ENCODE measurements at places on chromosomes 1 and 21.

DNA sequence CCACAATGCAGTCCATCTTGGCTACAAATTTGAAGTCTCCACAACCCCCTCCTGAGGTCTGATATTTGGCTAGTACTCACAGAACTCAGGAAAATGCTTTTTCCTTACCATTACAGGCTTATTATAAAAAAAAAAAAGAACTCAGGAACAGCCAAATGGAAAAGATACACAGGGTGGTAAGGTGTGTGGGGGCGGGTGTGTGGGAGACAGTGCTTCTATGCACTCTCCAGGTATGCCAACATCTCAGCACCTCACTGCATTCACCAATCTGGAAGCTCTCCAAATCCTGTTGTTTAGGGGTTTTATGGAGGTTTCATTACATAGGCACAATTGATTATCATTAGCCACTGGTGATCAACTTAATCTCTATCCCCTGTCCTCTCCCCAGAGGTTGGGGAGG is 126.9 kb downstream of the FAF1 start:
- no peak for DNase-seq

- DNase-seq, result no peak
These were observed 26.7 kb downstream of the MIA3 start for GRCh38 chr1:222644636-222644980.

GRCh38 chr1:46489169-46489637 is 433 bp upstream of the DMBX1 start:
- DNase-seq, result no peak

GRCh38 chr1:224609333-224609732 is 6.8 kb upstream of the CNIH3 start:
- DNase-seq, result no peak

- DNase-seq, result no peak
These were observed 352.1 kb downstream of the MATN1 start for GRCh38 chr1:30371179-30371788.

Measured in activated gamma-delta T cell treated with Interleukin-2 at 50 U/mL for 16 hours (primary cell).